ENCODE measurements at places on chromosomes 2 and 18. TPM values are rescaled to one million over a fixed set of nuclear protein-coding genes. Genes with fewer than 3 reads are reported as not detected.

MYOM1 gene
- 3.9 TPM for total RNA-seq

MAP3K19 gene
- total RNA-seq, result not detected

GPAT2 gene
- total RNA-seq, result 9.0 TPM

DSEL gene
- 19.8 TPM for total RNA-seq

PARD3B gene
- total RNA-seq, result 29.4 TPM

DNAH7 gene
- 0.45 TPM for total RNA-seq

RFX8 gene
- 0.16 TPM for total RNA-seq

GLI2 gene
- total RNA-seq, result 4.1 TPM

LTBP1 gene
- 15.4 TPM for total RNA-seq

AP1S3 gene
- total RNA-seq, result 0.61 TPM

RAD51AP2 gene
- total RNA-seq, result not detected

Measured in mesenteric fat pad (tissue), 1 donor.